ENCODE measurements at places on chromosomes 5 and 9.

DNA sequence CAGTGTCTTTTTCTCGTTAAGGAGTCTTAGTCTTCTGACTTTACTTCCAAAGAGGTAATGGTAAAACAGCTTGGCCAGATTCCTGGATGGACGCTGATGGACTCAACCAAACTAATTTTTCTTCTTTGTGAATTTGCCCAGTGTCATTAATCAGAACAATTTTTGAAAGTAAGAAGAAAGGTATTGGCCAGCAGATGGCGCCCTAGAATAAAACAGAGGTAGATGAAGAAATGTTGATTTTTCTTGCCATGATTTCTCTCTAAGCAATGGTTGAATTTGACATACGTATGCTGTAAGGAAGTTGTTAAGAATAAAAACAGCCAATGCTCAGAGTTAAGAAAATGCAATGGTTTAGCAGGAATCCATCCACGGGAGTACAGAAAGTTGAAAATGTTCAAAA, 500.0 kb downstream of the DIRAS2 start:
- peak; percentile 21 for DNase-seq

- DNase-seq: no peak
Observed at GRCh38 chr9:135456436-135457104, 23.0 kb upstream of the PPP1R26 start.

DNA sequence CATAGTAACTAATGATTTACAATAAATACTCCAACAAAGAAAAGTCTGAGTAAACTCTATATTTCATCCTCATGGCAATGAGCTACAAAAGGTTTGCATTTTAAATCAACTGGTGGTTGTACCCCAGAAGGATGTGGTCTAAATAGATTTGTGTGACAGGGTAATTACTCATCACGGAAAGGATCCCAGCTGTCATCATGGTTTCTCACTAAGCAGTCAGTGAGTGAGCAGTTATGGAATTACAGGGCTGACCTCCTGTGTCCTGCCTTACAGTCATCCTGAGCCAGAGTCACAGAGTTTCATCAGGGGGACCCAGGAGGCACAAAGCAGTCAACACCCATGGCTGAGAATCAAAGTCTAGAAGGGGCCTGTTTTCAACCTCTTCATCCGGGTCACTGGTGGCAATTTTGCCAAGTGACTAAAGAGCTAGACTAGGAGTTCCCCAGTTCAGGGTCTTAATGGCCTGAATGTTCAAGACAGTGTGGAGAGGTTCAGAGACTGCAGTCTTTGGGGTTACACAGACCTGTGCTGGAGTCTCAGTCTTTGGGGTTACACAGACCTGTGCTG, 210.7 kb upstream of the SLC24A2 start:
- no peak for DNase-seq

- no peak for DNase-seq
Observed at GRCh38 chr5:13917061-13917460, 27.4 kb downstream of the DNAH5 start.

- DNase-seq: no peak
Observed at GRCh38 chr9:107174441-107174840, 108.6 kb upstream of the RAD23B start.

- no peak for DNase-seq
Observed at GRCh38 chr5:127846884-127847283, 143.7 kb downstream of the CCDC192 start.

DNA sequence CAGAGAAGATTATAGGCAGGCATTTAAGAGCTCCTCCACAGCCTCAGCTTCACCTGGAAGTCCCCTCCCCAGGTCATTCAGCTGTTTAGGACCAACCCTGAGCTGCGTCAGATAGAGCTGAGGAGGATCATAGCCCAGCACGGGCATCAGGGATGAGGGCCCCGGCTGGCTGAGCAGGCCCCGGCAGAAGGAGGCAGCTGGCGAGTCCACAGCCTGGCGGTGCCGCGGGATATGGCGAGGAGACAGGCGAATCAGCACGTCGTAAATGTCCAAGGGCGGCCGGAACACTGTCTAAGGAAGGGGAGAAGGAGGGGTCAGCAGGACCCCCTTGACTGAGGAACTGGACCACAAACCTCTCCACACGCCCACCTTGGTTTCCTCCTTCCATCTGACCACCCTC, 10.6 kb downstream of the NOL6 start:
- no peak for DNase-seq

- no peak for DNase-seq
Observed at GRCh38 chr9:81898851-81899250, 29.4 kb upstream of the SPATA31D4 start.

DNA sequence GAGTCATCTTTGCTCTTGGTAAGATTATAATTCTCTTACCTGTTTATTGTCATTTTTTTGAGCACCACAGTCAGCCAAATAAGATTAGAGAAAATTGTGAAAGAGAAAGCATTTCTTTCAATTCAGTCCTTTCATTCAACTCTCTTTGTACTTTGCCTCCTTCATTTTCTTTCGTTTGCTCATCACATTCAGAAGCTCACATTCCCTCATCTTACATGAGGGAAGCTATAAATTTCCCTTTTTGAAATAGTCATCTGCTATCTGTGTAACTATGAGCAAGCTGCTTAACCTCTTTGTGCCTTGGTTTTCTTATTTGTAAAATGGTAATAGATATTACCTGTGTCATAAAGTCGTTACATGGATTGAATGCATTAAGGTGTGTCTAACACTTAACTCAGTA, 41.4 kb downstream of the PAM start:
- no peak for DNase-seq

DNA sequence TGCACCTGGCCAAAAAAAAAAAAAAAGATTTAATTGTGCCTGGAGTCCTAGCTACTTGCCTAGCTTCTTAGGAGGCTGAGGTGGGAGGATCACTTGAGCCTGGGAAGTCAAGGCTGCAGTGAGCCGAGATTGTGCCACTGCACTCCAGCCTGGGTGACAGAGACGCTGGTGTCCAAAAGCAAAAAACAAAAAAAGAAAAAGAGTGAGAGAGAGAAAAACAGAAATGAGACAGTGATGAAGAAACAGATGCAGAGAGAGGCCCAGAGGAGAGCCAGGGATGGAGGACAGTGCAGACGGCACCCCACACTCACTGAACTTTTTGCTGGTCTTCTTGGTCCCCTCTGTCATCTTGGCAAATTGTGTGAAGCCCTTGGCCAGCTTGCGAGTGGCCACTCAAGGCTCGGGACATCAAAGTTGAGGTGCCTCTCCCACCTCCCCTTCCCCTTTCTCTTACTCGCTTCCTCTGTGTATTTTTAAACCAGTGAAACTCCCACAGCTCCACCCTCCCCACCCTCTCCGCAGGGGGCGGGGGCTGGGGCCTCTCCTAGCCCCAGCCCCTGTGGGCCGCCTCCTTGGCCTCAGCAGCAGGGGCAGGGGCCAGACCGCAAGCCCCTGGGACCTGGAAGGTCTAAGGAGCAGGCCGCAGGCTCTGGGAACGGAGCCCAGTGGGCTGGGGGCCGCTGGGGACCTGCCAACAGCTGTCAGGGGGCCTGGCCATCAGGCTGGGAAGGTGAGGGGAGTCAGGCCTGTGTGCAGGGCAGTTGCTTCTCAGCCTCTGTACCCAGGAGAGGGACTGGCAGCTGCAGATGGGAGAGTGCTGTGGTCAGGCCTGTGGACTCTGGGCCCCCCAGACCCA, at the start of gene SH2D3C:
SH2D3C (minus strand) TSS at position 387 of the 856 bp plus-strand sequence; CDS start at position 348, 39 bp downstream.
- DNase-seq: no peak

- DNase-seq: no peak
Observed at GRCh38 chr9:37187713-37188439, 67.5 kb downstream of the ZCCHC7 start.

- no peak for DNase-seq
Observed at GRCh38 chr5:43648499-43649124, 45.6 kb downstream of the NNT start.

GRCh38 chr9:135830496-135830895, 76.8 kb downstream of the CAMSAP1 start:
- DNase-seq: no peak

DNA sequence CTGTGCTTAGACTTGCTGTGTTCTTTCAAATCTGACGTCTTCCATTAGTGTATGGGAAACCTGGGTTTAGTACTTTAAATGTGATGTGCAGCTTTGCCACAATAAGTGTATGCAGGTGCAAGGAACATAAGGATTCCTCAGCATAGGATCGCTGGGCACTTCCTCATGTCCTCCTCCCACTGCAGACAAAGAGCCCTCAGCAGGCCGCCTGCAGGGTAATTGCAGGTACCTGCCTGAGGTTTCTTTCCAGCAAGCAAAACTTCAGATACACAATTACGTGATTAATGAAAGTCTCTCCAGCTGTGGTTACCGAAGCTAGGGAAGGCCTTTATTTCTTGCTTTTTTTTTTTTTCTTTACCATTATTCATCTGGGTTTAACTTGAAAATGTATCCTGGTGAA, 233.1 kb downstream of the RFK start:
- no peak for DNase-seq

- no peak for DNase-seq
Observed at GRCh38 chr5:658103-658502, 35.0 kb downstream of the TPPP start.

DNA sequence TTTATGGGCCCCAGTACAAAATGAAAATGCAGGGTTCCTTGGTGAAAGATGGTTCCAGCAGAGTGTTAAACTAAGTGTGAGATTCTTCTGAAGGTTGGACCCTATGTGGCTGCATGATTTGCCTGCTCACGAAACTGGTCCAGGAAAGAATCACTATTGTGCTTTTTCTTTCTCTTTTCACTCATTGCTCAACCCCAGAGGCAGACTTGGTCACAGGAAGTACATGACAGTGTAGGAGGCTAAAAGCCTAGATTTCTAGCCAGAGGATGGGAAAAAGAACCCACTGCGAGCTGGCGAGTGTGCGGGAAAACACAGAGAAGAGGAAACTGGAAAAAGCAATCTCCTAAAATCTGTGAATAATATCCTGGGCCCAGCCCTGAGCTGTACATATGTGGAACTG, 18.6 kb downstream of the SLC36A2 start:
- no peak for DNase-seq

GRCh38 chr5:172245046-172245445, 38.5 kb downstream of the UBTD2 start:
- no peak for DNase-seq

DNA sequence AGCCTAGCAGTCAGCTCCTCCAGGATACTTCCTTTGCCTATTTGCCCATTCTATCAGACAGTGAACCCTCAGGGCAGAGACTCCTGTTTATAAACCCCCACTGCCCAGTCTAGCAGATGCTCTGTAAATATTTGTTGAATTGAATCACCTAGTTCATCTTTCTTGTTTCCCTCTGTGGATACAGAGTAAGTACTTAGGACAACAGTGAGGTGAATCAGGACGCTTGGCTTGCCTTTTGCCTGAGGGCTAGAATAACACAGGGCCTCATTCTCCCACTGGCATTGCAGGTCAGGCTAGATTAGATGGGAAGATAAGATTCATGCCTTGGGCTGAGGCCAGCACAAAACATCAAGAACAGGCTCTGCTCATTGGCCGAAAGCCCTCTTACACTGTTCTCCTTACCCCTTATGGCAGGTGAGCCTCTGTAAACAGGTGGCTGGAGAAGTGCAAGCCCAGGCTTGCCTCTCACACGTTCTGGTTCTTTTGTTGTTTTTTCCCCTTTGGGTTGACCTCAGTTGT, 22.2 kb downstream of the TNFSF8 start:
- DNase-seq: no peak

DNA sequence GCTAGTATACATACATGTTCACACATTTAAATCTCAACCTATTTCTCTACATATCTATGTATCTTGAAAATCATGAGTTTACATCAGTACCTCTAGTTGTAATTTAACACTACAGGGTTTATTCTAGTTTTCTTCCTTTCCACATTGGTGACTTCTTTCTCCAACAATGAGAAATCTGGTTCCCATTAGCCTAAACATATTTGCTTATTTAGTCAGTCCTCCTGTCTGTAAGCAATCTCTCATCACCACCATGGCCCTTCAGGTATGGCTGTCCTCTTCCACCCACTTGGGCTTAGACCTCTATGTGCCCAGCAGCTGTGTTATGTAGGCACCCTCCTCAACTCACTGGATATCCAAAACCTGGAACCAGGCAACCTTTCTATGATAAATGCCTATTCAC, 8.0 kb upstream of the SPATA31D1 start:
- no peak for DNase-seq

- DNase-seq: no peak
Observed at GRCh38 chr5:407801-408268, 35.1 kb upstream of the EXOC3 start.

DNA sequence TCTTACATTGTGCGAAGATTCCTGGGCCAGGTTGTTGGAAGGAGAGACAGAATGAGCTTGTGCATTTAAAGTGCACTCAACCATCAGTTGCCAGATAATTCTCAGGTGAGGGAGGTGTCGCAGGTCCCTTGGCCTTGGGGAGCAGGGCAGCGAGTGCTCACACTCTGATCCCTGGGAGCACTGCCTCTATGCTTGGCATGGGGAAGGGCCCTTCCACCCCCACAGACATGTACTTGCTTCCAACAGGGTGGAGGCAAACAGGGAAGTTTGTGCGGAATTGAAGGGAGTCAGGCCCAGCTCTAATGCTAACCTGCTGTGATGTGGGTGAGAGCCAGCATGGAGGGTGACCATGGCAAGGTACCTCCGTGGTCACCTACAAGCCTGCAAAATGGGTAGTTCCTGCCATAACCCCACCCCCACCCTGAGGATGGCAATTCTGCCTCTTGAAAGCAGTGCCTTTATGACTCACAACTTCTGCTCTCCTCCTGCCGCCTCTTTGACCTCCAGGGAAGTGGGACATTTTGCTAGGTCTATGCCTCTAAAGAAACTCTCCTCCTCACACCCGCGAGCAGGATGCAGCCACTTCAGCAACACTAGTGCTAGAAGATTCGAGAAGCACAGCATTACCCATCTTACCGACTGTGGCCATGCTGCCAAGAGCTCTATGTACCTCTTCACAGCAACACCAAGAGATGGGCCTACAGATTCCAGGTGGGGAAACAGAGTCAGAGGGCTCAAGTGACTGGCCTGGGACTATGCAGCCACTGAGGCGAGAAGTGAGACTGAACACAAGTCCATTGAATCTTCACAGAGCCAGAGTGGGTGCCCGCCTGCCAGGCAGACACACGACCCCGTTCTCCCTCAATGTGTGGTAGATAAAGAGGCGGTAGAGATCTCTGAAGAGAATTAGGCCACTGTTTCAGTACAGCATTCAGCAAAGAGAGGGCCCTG, 22.1 kb upstream of the SLC25A51 start:
- no peak for DNase-seq

GRCh38 chr5:139696894-139697658, 48.9 kb downstream of the CXXC5 start:
- no peak for DNase-seq

GRCh38 chr9:104795082-104795481, 31.2 kb downstream of the NIPSNAP3B start:
- DNase-seq: no peak
